Fibroblast of mammary gland (primary cell): ENCODE measurements at places on chromosomes 5 and 9.

GRCh38 chr5:55692509-55692908 is 19.6 kb downstream of the SLC38A9 start:
- DNase-seq: no peak

- DNase-seq: peak; percentile 81
Observed at GRCh38 chr9:133351908-133352634, 4.1 kb downstream of the RPL7A start.

DNA sequence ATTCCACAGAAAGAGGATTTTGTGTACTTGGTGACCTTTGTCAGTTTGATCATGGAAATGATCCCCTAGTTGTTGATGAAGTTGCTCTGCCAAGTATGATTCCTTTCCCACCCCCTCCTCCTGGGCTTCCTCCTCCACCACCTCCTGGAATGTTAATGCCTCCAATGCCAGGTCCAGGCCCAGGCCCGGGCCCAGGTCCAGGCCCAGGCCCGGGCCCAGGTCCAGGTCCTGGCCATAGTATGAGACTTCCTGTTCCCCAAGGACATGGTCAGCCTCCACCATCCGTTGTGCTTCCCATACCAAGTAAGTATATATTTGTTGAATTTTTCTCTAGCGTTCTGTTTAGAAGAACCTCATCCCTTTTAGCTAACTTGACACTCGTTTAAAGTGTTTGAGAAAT is 30.0 kb downstream of the RBM27 start:
- DNase-seq: no peak

DNA sequence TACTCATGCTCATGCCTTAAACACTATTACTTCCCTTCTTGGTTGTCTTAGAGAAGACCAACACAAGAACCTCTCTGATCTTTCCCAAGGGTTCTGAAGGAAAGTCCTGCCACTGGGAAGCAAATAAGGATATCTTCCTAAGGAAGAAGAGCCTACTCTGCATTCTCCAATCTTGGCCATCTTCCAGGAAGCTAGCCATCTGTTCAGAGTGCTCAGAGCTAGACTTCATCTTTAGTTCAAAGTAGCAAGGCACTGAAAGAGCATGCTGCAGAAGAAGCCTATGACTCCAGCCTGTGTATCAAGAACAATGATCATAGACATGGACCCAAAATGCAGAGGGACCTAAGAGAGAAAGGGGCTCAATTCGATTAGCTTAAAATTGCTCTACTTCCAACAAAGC is 114.7 kb downstream of the KIAA0825 start:
- peak; percentile 8 for DNase-seq

DNA sequence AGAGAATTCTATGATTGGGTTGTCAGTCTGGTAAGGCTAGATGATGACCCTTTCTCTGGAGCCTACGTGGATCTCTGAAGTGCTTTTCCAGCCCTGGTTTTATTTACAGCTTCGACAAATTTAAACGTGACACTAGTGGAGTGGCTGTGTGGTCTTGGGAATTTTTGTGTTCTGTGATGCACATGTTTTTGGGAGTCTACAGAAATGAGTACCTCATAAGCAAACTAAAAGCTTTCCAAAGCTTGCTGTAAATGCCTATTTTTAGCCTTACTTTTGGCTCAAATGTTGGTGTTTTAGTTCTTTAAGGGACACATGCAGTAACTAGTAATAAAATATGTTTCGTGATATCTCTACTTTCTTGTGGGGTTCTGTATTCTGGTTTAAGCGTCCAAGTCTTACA is 3.3 kb downstream of the LARP1 start:
- no peak for DNase-seq

GRCh38 chr5:1734271-1734907 is 65.2 kb downstream of the MRPL36 start:
- DNase-seq: no peak

DNA sequence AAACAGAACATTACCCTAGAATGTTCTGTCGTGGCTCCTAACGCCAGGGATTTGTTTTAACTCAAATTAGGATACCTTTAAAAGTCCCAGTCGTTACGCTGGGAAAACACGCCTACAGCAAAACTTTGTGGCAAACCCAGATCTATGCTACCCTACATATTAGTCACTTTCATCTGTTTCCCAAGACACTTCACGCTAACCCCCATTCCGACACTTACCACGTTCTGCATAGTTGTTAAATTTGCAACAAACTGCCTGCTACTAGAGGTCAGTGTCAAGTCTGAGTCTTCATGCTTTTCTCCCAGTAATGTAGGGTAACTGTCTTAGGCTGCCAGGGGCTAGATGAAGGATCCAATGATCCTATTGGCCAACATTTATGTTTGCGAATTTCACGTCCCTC is 140.3 kb downstream of the RASEF start:
- no peak for DNase-seq

DNA sequence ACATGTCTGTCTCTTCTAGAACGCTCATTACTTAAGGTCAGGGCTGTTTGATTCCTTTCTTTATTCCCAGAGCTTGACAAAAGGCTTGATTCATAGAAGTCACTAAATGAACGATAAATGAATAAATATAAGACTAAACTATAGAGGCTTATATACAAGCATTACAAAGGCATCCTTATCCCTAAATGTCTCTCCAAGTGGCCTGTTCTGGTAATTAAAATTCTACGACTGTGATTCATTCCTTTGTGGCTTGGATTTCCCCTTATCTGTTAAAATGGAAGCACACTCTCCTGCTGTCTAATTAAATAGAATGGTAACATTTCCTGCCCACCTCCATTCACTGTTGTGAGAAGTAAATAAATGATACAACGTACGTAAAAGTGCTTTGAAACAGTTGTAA is 49.5 kb downstream of the C7 start:
- DNase-seq: no peak

- DNase-seq: no peak
Observed at GRCh38 chr9:20152151-20152725, 363.4 kb upstream of the SLC24A2 start.

DNA sequence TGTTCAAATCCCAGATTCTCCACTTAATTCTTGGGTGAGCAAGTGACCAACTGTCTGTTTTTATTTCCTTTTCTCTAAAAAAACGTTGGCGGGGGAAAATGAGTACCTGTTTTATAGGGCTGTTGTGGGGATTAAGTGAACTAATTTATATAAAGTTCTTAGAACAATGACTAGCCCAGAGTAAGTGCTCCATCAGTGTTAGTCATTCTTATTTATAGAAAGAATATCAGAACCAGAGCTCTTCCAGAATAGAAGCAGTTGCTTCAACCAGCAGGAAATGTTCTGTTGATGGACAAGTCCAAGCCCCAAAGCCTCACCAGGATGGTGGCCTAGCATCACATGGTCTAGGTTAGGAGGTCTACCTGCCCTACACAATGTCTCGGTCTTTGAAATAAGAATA is 379.2 kb downstream of the ACTL7B start:
- peak; percentile 80 for DNase-seq

- DNase-seq: no peak
Observed at GRCh38 chr9:109923806-109924205, 143.8 kb downstream of the PALM2AKAP2 start.

- peak; percentile 97 for DNase-seq
Observed at GRCh38 chr5:141603923-141604717, 14.7 kb downstream of the DIAPH1 start.

GRCh38 chr5:91106842-91107511 is 276.1 kb downstream of the ARRDC3 start:
- no peak for DNase-seq

GRCh38 chr5:137022725-137023124 is 476.4 kb downstream of the SPOCK1 start:
- DNase-seq: no peak

GRCh38 chr5:120043431-120043830 is 414.1 kb downstream of the FAM170A start:
- DNase-seq: no peak

- DNase-seq: no peak
Observed at GRCh38 chr5:7377761-7378160, 18.2 kb upstream of the ADCY2 start.

- peak; percentile 58 for DNase-seq
Observed at GRCh38 chr9:109253637-109254284, 67.1 kb downstream of the EPB41L4B start.

DNA sequence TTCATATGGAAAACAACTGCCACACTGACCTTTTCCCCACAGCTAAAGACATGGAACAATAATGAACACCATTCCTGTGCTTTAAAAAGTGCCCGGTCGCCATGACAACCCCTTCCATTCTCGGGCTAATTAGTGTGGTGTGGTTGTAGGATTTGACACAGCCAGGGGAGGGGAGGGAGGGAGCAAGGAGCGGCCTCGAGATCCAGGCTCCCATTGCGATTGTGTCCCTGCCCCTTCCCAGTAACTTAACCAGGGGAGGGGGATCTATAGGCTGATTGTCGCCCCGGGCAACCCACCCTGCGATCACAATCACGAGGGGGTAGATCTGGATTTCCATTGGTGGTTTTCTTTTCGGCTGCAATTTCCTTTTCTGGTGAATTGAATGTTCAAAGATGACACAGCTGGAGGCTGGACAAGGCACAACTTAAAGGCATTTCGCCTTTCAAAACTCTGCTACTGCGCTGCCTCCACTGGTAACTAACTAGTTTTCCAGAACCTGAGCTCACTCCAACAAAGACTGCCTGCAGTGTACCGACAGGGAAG is 96.7 kb upstream of the RETREG1 start:
- DNase-seq: peak; percentile 34
